ENCODE measurements at places on chromosomes 12 and 14. TPM values are rescaled to one million over a fixed set of nuclear protein-coding genes. Genes with fewer than 3 reads are reported as not detected.

The SLC7A7 gene
- 2.2 TPM for total RNA-seq

The P2RX2 gene
- not detected for total RNA-seq

The C2CD5 gene
- total RNA-seq = 149 TPM

The PTPRQ gene
- total RNA-seq = 0.73 TPM

The FAM90A1 gene
- 0.09 TPM for total RNA-seq

- no peak for DNase-seq
These were observed 147.3 kb downstream of the RBM19 start for GRCh38 chr12:113818833-113819232.

- DNase-seq = no peak
These were observed 6.5 kb downstream of the PHLDA1 start for GRCh38 chr12:76024942-76025600.

DNA sequence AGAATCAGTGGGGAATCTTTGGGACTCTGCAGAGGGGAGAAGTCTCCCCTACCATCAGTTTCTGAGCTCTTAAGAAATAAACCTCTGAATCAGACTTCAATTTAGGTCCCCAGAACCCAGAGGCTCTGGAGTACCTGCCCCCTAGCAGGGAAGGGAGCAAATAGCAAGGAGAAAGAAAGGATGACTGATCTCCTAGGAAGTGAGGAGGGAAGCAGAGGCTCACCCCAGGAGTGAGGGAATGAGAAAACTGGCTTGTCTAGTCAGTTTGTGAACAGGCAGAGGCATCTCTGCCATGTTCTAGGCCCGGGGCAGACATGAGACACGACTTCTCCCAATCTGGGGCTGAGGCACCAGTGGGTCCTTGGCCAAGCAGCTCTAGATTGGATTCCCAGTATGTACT is 24.3 kb upstream of the SMUG1 start:
- no peak for DNase-seq

DNA sequence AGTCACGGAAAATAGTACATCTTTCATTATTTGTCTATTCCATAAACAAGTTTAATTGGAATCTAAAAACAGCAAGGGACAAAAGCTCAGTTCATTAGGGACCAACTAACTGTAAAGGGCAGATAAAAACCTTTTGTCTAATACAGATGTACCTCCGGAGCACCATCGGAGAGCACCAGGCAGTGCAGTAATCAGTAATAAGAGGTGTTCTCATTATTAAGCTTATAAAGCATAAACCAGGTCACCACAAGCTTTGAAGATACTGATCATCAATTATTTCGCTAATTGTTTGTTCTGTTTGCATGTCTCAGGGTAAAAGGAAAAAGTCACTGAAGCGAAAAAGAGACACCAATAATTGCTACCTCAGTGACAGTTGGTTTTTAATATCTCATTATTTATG is 207.3 kb upstream of the PRKD1 start:
- DNase-seq = no peak

GRCh38 chr14:60184905-60185555 is 19.8 kb upstream of the DHRS7 start:
- no peak for DNase-seq

DNA sequence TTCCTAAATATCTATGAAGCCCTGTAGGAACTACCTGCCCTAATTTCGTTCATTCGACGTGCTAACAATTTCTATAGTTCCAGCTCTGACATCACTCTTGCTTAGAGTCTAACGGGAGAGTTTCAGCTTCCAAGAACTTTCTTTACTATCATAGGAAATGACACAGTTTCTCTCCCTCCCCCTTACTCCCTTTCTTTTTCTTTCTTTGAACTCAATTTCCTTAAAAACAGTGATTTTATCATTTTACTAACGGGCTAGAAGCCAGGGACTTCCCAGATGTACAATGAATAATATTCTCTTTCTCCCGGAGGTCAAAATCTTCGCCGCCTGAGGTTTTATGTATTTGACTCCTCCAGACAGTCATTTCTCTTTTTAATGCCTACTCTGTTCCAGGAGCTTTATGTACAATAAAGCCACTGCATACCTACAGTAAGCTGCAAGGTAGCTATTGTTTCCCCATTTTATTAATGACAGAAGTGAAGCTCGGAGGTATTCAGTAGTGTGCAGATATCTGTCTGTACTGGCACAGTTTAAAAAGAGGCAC is 15.7 kb downstream of the SMCO2 start:
- DNase-seq = no peak

DNA sequence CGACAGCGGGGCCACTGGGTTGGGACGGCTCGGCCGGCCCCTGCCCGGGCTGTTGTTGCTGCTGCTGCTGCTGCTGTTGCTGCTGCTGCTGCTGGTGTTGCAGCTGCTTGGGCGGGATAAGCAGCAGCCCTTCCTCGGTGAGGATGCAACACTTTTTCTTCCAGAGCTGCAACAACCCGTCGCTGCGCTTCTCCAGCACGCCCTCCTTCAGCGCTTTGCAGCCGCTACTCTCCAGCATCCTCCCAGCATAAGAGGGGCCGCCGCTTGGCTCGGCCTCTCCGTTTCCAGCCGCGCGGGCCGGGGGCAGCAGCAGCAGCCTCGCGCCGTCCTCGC is 529 bp downstream of the PHLDA1 start:
- no peak for DNase-seq
